ENCODE measurements at places on chromosomes 16 and 17.
A peak's percentile ranks its signal among the peaks of the same experiment; 100 is the strongest.

DNA sequence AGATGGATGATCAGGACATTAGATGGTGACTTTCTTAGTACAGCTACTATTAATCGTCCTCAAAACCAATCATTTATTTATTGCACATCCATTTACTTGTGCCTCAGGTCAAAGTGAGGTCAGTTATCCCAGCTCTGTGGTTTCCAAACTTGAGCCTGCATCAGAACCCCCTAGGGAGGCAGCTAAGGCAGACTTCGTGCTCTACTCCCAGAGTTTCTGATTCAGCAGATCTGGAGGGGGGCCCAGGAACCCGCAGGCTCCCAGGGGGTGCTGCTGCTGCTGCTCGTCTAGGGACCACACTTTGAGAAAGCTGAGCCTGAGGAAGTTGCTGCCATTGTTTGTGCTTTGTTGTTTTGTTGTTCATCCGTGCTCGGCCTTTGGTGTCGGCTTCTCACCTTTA, 44.0 kb upstream of the CLEC18B start:
- DNase-seq, result no peak

DNA sequence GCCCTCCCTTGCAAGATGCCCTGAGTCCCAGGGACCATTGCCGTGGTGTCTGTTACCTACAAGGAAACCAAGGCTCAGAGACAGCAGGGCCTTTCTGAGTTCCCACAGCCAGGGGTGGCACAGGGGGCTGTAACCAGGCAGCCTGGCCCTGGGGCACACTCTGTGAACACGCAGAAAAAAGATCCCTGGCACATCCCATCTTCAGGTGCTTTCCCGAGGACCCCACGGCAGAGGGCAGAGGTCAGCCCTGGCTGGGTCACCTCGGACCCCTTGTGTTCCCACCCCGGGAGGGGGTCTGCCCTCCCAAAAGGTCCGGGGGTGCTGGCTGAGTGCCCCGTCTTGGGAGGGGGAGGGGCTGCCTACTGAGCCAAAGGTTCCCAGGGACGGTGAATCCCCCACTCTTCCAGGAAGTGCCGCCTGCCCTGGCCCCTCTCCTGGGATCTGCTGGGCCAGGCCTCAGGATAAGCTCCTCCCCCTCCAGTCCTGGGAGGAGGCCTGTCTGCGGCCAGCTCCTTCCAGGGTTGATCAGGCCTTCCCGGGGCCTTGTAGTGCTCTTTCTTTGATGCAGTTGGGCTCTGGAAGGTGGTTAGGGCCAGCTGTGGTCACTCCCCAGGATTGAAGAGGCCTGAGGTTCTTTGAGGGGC, 8.1 kb downstream of the GLIS2 start:
- DNase-seq, result no peak

- peak; percentile 48 for DNase-seq
Observed at GRCh38 chr17:6574687-6575595, 18.6 kb upstream of the PITPNM3 start.

- DNase-seq, result no peak
Observed at GRCh38 chr17:18017958-18018357, 21.0 kb downstream of the ATPAF2 start.

- no peak for DNase-seq
Observed at GRCh38 chr17:4721203-4722135, 9.8 kb upstream of the MED11 start.

Measured in right forelimb (tissue), 1 donor.